Fibroblast of lung (primary cell): ENCODE measurements at places on chromosomes 1 and 21.

- no peak for DNase-seq
These were observed 69.8 kb downstream of the JAK1 start for GRCh38 chr1:64896551-64896950.

GRCh38 chr1:228691211-228691610 is 44.1 kb upstream of the RHOU start:
- DNase-seq, result no peak

DNA sequence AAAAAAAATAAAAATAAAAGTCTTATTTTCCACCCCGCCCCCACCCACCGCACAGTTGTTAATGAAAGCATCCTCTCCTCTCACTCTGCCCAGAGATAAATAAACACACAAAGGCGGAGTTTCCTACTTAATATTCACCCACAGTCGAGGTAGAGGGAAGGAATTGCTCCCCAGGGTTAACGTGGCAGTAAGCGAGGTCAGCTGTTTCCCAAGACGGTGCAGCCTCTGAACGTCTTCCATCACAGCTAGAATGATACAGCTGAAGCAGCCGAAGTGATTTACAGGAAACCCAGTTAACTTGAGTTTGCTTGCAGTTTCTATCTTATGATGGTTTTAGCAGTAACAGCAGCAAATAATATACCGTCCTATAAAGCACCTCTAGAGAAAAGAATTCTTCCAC is 283.9 kb downstream of the PBX1 start:
- DNase-seq, result no peak

- peak; percentile 40 for DNase-seq
These were observed 2.1 kb upstream of the WASF2 start for GRCh38 chr1:27491748-27492700.

DNA sequence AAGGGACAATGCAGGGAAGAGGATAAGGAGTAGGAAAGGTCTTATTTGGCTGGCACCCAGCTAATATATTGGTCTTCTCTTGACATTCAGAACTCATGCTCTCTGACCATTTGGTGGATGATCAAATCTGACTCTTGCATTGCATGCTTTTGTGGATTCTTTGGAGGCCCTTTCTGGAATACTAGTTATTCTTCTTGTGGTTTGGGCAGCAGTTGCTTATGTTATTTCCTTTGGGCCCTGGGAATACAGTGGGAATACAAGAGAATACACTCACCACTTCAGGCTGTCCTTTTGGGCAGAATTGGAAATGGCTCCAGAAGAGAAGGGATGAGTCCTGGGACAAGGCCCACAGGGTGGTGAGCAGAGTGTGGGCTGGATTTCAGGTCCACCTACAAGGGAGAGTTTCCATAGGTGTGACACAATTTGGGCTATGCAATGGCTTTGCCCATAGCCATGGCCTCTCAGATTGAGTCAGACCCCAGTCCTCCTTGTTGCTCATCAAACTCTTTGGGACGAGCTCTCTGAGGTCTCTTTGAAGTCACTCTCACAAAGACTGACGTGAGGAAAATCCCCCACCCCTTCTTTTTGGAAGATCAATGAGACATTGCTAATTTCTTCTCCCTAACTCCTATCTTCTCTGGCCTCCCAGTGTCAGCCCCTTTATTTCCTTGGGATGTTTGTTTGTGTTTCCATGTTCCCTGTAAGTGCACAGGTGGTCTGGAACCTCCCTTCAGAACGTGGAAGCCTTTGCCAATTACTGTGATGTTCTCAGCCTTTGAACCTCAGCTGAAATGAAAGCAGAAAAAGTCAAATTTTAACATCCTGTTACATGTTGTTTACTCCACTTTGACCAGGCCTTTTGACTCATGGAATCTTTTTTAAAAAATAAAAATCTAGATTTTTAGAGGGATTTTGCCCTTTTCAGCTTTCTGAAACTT is 19.4 kb downstream of the HSD11B1 start:
- no peak for DNase-seq

GRCh38 chr1:7389906-7390603 is 381.0 kb upstream of the VAMP3 start:
- peak; percentile 47 for DNase-seq

DNA sequence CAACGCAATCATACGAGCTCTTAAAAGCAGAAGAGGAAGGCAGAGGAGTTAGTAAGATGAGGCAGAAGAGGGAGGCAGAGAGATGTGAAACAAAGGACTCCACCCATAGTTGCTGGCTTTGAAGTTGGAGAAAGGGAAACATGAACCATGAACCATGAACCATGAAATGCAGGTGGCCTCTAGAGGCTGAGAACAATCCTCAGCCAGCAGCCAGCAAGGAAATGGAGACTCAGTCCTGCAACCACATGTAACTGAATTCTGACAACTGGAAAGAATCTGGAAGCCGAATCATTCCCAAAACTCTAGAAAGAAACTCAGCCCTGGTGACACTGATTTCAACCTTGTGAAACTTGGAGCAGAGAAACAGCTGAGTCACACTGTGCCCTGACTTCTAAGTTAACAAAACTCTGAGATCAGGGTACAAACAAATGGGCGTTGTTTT is 10.1 kb downstream of the DIPK1A start:
- peak; percentile 79 for DNase-seq
